HFFc6 (cell line): ENCODE measurements at places on chromosomes 4 and X. TPM values are rescaled to one million over a fixed set of nuclear protein-coding genes. Genes with fewer than 3 reads are reported as not detected.
A peak's percentile ranks its signal among the peaks of the same experiment; 100 is the strongest.

BBS12 gene
- 2.2 to 2.5 TPM (median 2.3 TPM) in 3 replicates for total RNA-seq

DGKK gene
- total RNA-seq: not detected in 3 replicates

LRAT gene
- total RNA-seq: not detected in 3 replicates

SULT1E1 gene
- total RNA-seq: not detected in 3 replicates

GPR34 gene
- not detected in 3 replicates for total RNA-seq

- H3K27me3 ChIP-seq: peaks cover 2% of the 10 kb centered on the region; the same call in 1 of the 2 replicates
- DNase-seq: peak; percentile 12
- no peak overlapping the region for H3K27ac ChIP-seq
- H3K4me3 ChIP-seq: no peak overlapping the region
- no peaks in the 10 kb centered on the region for H3K36me3 ChIP-seq
Measured at GRCh38 chr4:139767168-139767567, 101.5 kb downstream of the MGST2 start.

DNA sequence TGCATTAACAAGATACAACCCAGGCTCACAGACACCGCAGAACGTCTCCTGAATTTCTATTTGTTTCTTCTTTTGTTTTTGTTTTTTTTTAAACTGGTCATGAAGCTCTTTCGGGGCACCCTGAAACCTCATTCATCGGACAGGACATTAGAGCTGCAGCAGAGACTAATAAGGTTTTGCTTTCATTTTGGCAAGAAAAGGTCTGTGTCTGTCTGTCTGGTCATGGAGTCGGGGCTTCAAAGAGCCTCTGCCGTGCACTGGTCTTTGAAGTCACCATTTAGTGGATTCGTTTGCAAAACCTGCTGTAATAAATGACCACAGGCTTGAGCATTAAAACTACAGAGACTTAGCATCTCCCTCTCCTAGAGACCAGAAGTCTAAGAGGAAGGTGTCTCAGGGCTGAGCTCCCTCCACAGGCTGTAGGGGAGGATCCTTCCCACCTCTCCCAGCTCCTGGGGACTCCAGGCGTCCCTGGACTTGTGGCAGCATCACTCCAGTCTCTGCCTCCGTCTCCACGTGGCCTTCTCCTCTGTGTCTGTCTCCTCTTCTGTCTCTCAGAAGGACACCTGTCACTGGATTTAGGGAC, 247.5 kb downstream of the CRLF2 start:
- H3K4me1 ChIP-seq: peaks cover 8% of the 10 kb centered on the region
- peak overlapping the region; percentile 87 for H3K4me3 ChIP-seq
- no peak for DNase-seq
- no peaks in the 10 kb centered on the region for H3K36me3 ChIP-seq

- no peak overlapping the region for H3K4me3 ChIP-seq
- no peaks in the 10 kb centered on the region for H3K36me3 ChIP-seq
- no peak for DNase-seq
- H3K4me1 ChIP-seq: no peaks in the 10 kb centered on the region
Measured at GRCh38 chr4:66804979-66805378, 740.3 kb downstream of the CENPC start.

GRCh38 chr4:143188136-143189088, 3.7 kb downstream of the USP38 start:
- H3K4me1 ChIP-seq: peaks cover 40% of the 10 kb centered on the region
- H3K27ac ChIP-seq: peak overlapping the region; percentile 25

- H3K36me3 ChIP-seq: no peaks in the 10 kb centered on the region
- peaks cover 16% of the 10 kb centered on the region for H3K27me3 ChIP-seq
- DNase-seq: no peak
- 0 out of 2 replicates have a peak, but pooled peaks cover 5% of the 10 kb centered on the region for H3K4me1 ChIP-seq
- no peak overlapping the region for H3K4me3 ChIP-seq
Measured at GRCh38 chr4:108175966-108176365, 7.2 kb upstream of the LEF1 start.

DNA sequence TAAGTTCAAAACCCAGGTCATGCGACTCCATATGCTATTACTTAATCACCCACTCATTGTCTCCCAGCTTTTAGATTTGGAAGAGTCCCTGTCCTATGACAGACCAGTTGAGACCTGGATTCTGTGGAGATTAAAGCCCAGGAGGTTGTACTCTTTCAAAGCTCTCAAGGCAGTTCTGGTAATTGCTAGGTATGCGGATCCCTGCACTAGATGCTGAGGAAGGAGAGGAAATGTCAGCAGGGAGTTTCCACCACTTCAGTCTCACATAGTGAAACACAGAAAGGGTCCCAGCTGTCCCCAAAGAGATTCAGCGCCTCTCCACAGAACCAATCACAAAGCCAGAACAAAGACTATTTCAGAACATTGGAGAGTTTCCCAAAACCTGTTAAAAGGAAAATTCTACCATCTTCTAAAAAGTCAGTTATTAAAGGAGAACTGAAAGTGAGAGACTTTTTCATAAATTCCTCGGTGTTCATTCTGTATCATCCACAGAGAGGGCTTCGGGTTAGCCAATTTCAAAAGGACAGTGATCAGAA, 53.4 kb downstream of the IRF2 start:
- H3K4me3 ChIP-seq: no peak overlapping the region
- H3K4me1 ChIP-seq: peaks cover 31% of the 10 kb centered on the region
- H3K27me3 ChIP-seq: no peaks in the 10 kb centered on the region; the same call in 1 of the 2 replicates
- no peak overlapping the region for H3K27ac ChIP-seq

DNA sequence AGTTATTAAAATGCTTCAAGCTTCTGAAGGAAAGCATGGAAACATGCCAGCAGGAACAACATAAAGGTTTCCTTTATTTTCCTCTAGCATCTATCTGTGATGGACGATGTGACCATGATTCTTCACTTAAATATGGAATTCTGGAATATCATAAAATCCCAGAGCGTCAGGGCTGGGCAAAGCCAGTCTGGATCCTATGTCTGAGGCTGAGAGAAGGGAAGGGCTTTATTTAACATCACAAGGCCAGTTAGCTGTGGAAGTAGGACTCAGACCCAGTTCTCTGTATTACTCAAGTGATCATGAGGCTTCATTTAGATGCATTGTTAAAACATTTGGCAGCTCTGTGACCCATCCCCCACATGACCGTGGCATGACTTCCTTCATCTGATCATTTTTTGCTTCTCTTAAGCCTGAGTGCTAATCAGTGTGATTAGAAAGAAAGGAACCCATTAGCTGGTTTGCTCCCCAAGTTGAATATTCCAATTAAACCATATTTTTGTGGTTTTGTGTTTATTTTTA, 40.9 kb upstream of the EOLA2 start:
- H3K36me3 ChIP-seq: no peaks in the 10 kb centered on the region
- no peak for DNase-seq
- no peak overlapping the region for H3K27ac ChIP-seq
- no peaks in the 10 kb centered on the region; the same call in 1 of the 2 replicates for H3K27me3 ChIP-seq
- H3K4me1 ChIP-seq: no peaks in the 10 kb centered on the region; the same call in 1 of the 2 replicates

GRCh38 chrX:116198810-116199209, 28.3 kb downstream of the AGTR2 start:
- H3K27me3 ChIP-seq: no peaks in the 10 kb centered on the region
- H3K27ac ChIP-seq: no peak overlapping the region
- DNase-seq: no peak
- no peaks in the 10 kb centered on the region for H3K36me3 ChIP-seq

DNA sequence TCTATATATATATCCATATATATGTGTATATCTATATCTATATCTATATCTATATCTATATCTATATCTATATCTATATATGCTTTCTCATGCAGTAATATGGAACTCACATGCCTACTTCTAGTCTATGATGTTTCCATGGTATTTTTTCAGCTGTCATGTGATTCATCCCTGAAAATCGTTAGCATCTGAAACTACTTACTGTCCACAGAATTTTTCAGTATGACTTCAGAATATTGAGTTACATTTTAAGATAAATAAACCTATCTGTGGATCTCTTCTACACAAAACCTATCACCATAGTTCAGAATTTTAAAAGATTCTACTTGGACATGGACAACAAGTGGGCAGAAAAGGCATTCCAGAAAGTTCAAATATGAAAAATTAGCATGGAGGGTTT, 855.1 kb upstream of the INTU start:
- H3K4me1 ChIP-seq: peaks cover 56% of the 10 kb centered on the region
- H3K27ac ChIP-seq: peak overlapping the region; percentile 89
- peak; percentile 81 for DNase-seq
- peak overlapping the region; percentile 77 for H3K4me3 ChIP-seq
- H3K36me3 ChIP-seq: no peaks in the 10 kb centered on the region; the same call in 1 of the 2 replicates
- no peaks in the 10 kb centered on the region for H3K27me3 ChIP-seq

DNA sequence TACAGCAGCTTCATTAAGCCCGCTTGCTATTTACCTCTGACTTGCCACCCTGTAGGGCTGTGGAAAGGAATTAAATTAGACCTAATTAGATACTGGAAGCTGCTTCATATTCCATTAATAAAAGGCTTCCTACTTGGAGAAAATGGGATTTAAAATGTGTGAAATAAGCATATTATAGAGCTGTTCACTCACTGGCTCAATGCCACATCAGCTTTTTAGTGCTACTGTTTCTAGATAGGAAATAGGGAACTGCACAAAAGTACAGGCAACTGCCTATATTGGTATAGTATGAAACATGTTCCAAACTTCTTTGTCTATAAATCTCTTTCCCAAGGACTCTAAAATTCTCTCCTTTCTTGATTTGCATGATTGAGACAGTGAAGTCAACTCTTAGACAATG, 407.9 kb upstream of the AADAT start:
- DNase-seq: no peak
- no peaks in the 10 kb centered on the region for H3K27me3 ChIP-seq
- no peaks in the 10 kb centered on the region for H3K4me1 ChIP-seq
- H3K27ac ChIP-seq: no peak overlapping the region
- H3K4me3 ChIP-seq: no peak overlapping the region
- H3K36me3 ChIP-seq: no peaks in the 10 kb centered on the region

DNA sequence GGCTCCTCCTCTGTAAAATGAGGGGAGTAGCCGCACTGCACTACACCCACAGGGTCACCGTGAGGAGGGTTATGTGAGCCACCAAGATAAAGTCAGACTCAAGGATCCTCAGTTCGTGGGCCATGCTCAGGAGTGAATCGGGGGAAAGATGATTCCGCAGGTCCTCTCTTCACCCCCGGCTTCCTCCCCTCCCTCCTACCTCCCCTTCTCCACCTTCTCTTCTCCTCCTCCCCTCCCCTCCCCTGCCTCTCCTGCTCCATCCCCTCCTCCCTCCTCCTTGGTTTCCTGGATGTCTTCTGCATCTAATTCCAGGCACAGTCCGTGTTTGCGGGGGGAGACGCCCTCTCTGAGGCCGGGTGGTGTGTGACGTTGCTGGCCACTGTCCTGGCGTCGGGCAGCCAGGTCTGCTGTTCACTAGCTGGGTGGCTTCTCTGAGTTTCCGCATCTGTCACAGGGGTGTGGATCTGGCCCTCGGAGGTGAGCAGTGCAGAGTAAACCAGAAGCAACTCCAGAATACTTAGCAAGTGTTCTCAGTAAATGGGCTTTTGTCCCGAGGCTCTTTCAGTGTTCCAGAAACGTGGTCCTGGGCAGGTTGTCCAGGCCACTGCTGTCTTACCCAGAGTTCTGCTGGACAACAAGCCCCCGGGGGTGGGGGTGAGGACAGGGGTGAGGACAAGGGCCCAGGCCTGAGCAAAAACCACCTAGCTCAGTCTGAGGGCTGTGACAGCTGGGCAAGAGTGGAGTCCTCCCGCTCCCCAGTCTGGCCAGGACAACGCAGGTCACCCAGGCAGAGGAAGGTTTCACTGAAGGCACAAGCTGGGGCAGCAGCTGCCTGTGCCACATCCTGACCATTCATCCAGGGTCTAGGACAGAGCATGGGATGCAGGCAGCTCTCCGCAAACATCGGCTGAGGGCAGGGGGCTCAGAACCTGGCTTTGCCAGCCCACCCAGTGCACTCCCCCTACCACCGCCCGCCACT, 92.4 kb downstream of the PPP2R2C start:
- no peaks in the 10 kb centered on the region for H3K36me3 ChIP-seq
- H3K27ac ChIP-seq: no peak overlapping the region
- H3K4me3 ChIP-seq: no peak overlapping the region

DNA sequence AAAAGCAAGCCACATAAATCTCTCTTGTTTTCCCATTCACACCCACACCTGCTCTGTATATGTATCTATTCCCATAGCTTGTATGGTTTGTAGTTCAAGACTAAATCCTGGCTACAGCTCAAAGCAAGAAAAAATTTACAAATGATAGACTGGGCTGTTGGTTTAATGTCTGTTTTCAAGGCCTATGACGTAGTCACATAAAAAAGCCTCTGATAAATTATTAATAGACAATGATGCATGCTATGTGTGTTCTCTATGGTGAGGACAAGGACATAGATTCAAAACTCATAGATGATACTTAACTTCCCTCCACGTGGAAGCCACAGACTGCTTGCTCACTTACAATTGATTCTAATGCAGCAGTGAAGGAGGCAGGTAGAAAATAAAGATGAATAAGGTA, 194.0 kb downstream of the LDB2 start:
- H3K27ac ChIP-seq: no peak overlapping the region
- H3K36me3 ChIP-seq: peaks cover 19% of the 10 kb centered on the region

GRCh38 chr4:77183777-77184420, 26.9 kb downstream of the CCNG2 start:
- no peaks in the 10 kb centered on the region for H3K36me3 ChIP-seq
- no peaks in the 10 kb centered on the region for H3K4me1 ChIP-seq
- H3K27me3 ChIP-seq: peaks cover 52% of the 10 kb centered on the region
- no peak for DNase-seq
- no peak overlapping the region; the same call in 1 of the 2 replicates for H3K4me3 ChIP-seq
- H3K27ac ChIP-seq: no peak overlapping the region

DNA sequence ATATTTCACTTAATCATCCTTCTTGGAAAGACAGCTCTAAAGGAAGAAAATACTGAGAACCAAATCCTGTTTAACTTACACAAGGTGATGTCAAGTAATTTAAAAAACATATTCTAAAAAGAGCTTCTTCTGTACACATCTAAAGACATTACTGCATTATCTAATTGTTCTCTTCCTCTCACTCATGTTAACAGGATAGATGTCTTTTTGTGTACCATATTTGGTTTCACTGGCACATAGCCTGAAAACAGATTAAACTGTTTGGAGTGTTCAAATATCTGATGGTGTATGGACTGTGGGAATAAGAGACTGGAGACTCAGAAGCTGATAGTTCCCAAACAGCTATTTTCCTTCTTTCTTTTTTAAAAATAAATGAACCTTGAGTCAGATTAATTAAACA, 213.3 kb upstream of the MAB21L2 start:
- H3K27me3 ChIP-seq: no peaks in the 10 kb centered on the region
- peaks cover 13% of the 10 kb centered on the region for H3K4me1 ChIP-seq
- H3K27ac ChIP-seq: no peak overlapping the region
- no peak for DNase-seq

- H3K4me1 ChIP-seq: no peaks in the 10 kb centered on the region
- H3K36me3 ChIP-seq: no peaks in the 10 kb centered on the region; the same call in 1 of the 2 replicates
- no peak overlapping the region for H3K4me3 ChIP-seq
- DNase-seq: no peak
Measured at GRCh38 chr4:11585506-11585905, 156.8 kb upstream of the HS3ST1 start.
